NCI-H187 treated with DMSO at 0.1 percent for 48 hours (cell line): ENCODE measurements at places on chromosomes 7 and 10.
A peak's percentile ranks its signal among the peaks of the same experiment; 100 is the strongest.

- DNase-seq, result no peak
Observed at GRCh38 chr7:30304177-30304884, 19.9 kb downstream of the ZNRF2 start.

DNA sequence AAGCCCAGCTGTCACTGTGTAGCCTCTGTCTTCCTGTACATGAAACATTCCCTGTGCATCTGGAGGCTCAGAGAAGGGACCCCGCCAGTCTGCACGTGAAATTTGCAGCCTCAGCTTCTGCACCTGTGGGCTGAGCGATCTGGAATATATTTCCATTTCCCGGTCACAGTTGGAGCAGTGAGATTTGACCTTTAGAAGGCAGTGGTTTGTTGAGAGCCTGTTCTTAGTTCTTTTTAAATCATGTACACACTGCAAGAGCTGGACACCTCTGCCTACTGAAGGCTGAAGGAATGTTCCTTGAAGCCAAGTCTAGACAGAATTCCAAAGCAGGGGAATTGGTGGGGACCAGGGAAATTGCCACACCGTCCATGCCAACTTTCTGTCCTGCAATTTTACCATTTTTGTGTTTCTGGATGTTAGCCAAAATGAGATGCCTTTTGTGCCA lies 706.6 kb downstream of the INHBA start:
- DNase-seq, result no peak

GRCh38 chr7:128379900-128380479 lies 18.5 kb upstream of the PRRT4 start:
- DNase-seq, result no peak

DNA sequence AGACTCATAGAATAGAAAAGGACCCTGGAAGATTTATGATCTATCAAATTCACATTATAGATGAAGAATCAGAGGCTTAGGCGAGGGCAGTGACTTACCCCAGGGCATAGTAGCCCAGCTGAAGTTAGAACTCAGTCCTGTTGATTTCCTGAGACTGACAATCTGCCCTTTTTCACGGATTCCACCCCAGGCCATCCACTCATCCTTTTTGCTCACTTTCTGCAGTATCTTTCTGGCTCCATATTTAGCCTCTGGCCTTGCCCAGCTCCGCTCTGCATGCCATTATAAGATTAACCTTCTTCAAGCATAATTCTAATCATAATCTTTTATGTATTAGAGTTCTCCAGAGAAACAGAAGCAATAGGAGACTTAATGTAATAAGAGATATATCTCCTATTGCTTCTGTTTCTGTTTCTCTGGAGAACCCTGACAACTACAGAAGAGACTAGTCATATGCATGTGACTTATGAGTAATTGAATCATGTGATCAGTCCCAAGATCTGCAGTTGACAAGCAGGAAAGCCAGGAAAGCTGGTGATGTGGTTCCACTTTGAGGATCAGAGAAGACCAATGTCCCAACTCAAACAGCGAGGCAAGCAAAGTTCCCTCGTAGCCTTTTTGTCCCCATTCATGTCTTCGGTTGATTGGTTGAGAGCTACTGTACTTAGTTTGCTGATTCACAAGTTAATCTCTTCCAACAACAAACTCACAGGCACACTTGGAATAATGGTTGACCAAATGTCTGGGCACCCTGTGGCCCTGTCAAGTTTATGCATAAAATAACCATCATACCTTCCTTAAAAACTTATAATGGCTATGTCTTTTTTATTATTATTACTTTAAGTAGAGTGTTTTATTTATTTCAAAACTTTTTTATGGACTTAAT lies 412.1 kb downstream of the SUGCT start:
- no peak for DNase-seq

DNA sequence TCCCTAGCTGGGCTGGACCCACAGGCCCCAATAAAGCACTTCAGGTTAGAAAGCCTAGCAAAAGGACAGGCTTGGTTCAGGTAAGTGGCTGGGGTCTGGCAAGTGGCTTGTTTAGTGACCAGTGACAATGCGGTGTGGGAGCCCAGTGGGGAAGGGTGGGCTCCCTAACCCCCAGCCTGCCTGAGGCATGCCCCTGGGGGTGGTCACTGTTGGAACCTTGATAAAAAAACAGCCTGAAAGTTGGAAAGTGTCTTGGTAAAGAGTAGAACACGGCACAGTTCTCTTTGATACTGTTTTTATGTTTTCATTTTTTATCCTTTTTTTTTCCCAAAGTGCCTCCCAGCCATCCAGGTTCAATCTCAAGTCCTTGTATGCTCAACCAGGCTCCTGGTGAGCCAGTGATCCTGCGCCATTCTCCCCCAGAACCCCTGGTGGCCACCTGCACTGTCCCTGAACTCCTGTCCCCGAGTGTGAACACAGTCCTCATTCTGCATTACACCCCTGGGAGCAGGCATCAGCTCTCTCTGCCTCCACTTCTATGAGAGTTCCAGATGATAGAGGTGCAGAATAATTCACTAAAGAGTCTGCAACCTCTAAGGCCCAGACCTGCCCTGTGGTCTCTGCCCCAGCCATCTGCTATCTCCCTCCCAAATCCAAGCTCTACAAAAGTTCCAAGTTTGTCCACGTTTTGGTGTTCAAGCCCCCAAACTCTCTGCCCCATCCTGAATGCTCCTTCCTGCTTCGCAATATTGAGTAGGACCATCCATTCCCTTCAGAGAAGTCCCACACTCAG lies 15.0 kb upstream of the CXCL12 start:
- DNase-seq, result no peak

DNA sequence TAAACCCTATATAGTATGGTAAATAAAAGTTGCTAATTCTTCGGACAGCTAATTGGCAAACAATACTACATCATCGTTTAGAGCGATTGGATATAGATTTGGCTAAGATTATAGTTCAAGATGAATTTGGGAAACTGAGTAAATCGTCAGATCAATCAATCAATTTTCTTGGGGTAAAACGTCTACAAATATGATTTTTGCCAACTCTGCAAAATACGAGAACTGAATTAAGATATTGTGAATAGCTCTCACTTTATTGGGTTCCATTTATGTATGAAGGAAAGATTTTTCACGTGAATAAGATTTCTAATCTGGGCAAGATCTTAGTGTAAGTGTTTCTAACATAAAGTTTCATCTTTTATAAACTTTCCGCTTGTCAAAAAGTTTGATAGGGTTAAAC lies 132.9 kb upstream of the AGR3 start:
- no peak for DNase-seq

DNA sequence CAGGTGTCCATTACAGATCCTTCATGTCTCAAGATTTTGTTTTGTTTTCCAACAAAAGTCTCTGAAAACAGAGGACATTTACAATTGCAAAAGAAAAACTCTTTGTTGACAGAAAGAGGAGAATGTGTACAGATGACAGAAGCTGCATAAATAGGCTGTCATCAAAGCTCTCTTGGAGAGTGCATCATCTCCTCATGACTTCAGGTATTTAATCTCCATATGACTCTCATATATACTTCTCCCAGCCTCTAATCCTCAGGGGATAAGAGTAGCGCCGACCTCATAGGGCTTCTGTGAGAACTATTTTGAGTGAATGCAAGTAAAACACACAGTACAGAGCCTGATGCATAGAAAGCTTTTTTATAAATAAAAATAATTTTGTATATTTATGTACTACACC lies 48.1 kb upstream of the SEPTIN7 start:
- DNase-seq, result no peak

DNA sequence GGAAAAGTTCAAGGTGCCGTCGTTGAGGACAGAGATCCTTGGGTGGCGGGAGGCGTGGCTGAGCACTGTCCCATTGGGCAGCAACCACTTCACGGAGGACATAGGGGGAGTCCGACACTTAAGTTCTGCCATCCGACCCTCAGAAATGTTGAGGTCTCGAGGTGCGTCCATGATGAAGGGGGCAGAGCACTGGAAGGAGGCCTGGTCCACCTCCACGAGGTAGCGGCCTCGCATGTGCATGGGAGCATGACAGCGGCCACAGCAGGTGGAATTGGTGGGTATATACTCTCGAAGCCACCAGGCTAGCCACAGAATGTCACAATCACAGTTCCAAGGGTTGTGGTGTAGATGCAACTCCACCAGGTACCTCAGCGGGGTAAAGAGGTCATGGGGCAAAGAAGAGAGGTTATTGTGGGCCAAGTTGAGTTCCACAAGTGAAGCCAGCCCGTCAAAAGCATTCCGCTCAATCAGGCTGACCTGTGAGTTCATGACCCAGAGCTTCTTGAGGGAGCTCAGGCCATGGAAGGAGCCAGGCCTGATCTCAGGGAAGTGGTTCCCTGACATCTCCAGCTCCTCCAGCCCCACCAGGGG lies 1.7 kb downstream of the LRRC4 start:
- DNase-seq, result no peak

DNA sequence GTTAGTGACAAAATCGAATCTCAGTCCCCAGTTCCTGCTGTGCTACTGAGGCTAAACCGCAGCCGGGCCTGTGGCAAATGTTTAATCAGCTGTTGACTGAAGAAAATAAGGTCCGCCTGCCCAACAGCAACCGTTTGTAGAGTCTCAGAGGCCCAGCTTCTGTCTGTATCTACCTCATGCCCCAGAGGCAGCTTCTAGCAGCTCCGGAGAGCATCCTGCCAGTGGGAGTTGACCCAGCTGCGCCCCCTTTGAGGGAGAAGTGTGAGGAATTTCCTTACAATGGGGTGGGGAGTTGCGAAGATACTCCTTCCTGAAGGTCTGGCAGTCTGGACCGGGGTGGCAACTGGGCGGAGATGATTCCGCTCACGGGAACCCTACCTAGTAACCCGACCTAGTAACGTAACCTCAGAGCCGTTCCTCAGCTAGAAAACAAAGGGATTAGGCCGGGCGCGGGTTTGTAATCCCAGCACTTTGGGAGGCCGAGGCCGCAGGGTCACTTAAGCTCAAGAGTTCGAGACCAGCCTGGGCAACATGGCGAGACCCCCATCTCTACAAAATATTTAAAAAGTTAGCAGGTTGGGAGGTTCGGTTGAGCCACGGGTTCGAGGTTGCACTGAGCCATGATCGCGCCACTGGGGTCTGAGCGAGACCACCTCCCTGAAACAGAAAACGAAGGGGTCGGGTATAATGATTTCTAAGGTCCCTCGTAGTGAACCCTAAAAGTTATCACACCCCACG lies 846 bp upstream of the ZNF775 start:
- DNase-seq, result no peak

GRCh38 chr10:26374426-26374825 lies 63.7 kb upstream of the APBB1IP start:
- DNase-seq, result no peak

DNA sequence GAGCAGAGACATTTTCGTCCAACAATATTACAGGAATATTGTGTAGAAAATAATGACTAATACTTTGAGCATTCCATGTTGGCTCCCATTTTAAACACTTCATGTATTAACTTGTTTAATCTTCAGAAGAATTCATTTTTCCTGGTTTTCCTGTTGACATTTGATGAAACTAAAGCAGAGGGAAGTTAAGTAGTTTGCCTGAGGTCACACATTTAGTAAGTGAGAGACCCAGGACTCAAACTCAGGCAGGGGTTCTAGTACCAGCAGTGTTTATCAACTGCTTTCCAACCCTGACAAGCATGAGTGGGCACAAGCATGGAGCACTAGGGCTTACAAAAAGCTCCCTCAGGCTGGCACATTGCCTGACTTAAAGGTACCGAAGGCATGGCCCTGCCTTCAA lies 719.1 kb downstream of the AUTS2 start:
- DNase-seq, result no peak

DNA sequence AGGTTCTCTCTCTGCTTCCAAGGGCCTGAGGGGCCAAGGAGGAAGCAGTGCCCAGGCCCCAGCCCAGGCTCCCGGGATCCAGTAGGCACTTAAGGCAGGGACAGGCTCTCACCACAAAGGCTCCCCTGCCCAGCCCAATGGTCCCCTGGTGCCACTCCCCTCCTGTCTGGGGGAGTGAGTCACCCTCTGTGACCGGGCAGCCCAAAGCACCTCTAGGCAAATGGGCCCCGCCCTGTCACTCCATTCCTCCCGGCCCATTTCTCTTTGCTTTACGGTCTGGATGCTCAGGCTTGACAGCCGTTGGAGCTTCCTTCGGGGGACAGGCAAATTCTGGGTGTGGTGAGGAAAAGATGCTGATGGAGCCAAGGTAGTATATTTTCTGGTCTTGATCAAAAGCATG lies at the start of gene CALHM3:
Gene CALHM3 (minus strand): TSS at position 106 of the 400 bp plus-strand sequence. CDS start 208 bp downstream, outside the sequence.
- no peak for DNase-seq

- DNase-seq, result no peak
Observed at GRCh38 chr10:5519054-5519453, 5.7 kb upstream of the CALML3 start.

GRCh38 chr10:50557130-50557682 lies 66.5 kb downstream of the SGMS1 start:
- DNase-seq, result no peak

- no peak for DNase-seq
Observed at GRCh38 chr10:77082601-77083252, 554.9 kb downstream of the KCNMA1 start.

DNA sequence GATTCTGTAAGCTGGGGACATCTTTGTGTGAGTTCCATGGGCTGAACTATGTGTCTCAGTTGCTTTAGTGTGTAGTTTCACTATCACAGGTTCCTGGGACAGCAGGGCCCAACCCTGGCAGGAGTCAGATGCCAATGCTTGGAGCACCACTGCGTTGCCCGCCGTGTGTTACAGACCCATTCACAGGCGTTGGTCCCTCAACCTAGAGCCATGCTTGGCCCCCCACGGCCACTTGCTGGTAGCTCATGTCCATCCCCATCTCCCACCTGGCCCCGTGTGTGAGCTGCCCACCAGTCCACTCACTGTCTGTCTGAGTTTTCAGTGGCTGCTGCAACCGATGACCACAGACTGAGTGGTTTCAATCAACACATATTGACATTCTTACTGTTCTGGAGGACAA lies 546.9 kb downstream of the TCERG1L start:
- DNase-seq, result no peak

- no peak for DNase-seq
Observed at GRCh38 chr7:112433289-112433688, 17.0 kb upstream of the IFRD1 start.

- no peak for DNase-seq
Observed at GRCh38 chr7:157394246-157395191, 57.7 kb downstream of the DNAJB6 start.

- no peak for DNase-seq
Observed at GRCh38 chr7:80488406-80488805, 23.5 kb downstream of the GNAT3 start.

GRCh38 chr7:104272767-104273384 lies 55.5 kb upstream of the LHFPL3 start:
- DNase-seq, result peak; percentile 9

DNA sequence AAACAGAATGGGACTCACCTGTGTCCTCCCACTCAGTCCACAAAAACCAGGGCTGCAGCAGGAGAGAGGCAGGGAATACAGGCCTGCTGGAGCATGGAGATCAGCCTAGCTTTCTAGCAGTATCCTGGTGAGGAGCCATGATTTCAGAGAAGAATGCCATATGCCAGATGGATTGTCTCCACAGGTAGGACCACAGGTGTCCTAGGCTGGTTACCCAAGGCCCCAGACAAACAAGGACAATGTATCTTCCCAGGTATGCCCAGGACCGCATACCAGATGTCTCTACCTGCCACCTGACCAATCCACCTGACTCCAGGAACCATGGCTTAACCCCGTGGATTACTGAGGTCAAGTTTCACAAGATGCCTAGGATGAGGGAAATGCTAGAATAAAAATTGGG lies 295.4 kb upstream of the NPSR1 start:
- no peak for DNase-seq

- DNase-seq, result no peak
Observed at GRCh38 chr10:26436848-26437247, 1.3 kb upstream of the APBB1IP start.
